Pancreas (tissue), 10 donors: ENCODE measurements at places on chromosomes 7 and 10. TPM values are rescaled to one million over a fixed set of nuclear protein-coding genes. Genes with fewer than 3 reads are reported as not detected.

- no peak for DNase-seq
- H3K36me3 ChIP-seq: no peaks in the 10 kb centered on the region
- H3K4me1 ChIP-seq: no peaks in the 10 kb centered on the region
Measured at GRCh38 chr10:120349069-120349468, 108.0 kb upstream of the PLPP4 start.

- no peaks in the 10 kb centered on the region for H3K4me1 ChIP-seq
- H3K27ac ChIP-seq: no peak overlapping the region
- peak overlapping the region; percentile 11 for H3K4me3 ChIP-seq
- peak; percentile 62 for DNase-seq
- H3K27me3 ChIP-seq: no peaks in the 10 kb centered on the region
Measured at GRCh38 chr7:2886900-2887299, 42.8 kb upstream of the GNA12 start.

GRCh38 chr10:70589762-70590654 is 12.5 kb downstream of the PRF1 start:
- no peaks in the 10 kb centered on the region for H3K4me1 ChIP-seq
- no peaks in the 10 kb centered on the region for H3K27me3 ChIP-seq
- no peak overlapping the region for H3K27ac ChIP-seq
- no peak overlapping the region for H3K4me3 ChIP-seq

GRCh38 chr10:84270708-84271107 is 25.9 kb downstream of the RGR start:
- no peaks in the 10 kb centered on the region for H3K27me3 ChIP-seq
- no peaks in the 10 kb centered on the region for H3K36me3 ChIP-seq
- no peak overlapping the region for H3K27ac ChIP-seq
- DNase-seq: no peak
- no peak overlapping the region for H3K4me3 ChIP-seq

DNA sequence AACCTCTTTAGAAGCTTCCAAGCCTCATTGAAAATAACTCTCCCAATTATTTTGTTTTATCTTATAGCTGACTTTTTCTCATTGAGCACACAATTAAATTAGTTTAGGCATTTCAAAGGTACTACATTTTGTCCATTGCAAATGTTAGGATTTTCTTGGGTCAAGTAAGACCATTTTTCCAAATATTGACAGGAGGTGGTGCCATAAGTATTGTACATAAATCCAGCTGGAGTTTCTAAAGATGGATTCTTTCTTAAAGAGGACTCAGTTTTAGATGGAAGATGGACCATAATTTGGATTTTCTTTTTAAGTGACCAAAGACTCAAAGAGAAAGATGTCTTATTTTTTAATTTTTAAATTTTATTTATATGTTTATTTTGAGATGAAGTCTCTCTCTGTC is 12.3 kb upstream of the OPN4 start:
- no peaks in the 10 kb centered on the region for H3K36me3 ChIP-seq
- H3K4me1 ChIP-seq: no peaks in the 10 kb centered on the region
- H3K27ac ChIP-seq: no peak overlapping the region
- no peak for DNase-seq

GRCh38 chr7:36391436-36392198 is 2.0 kb downstream of the ANLN start:
- no peak overlapping the region for H3K4me3 ChIP-seq
- H3K27me3 ChIP-seq: no peaks in the 10 kb centered on the region
- DNase-seq: no peak
- H3K4me1 ChIP-seq: peaks cover 8% of the 10 kb centered on the region

DNA sequence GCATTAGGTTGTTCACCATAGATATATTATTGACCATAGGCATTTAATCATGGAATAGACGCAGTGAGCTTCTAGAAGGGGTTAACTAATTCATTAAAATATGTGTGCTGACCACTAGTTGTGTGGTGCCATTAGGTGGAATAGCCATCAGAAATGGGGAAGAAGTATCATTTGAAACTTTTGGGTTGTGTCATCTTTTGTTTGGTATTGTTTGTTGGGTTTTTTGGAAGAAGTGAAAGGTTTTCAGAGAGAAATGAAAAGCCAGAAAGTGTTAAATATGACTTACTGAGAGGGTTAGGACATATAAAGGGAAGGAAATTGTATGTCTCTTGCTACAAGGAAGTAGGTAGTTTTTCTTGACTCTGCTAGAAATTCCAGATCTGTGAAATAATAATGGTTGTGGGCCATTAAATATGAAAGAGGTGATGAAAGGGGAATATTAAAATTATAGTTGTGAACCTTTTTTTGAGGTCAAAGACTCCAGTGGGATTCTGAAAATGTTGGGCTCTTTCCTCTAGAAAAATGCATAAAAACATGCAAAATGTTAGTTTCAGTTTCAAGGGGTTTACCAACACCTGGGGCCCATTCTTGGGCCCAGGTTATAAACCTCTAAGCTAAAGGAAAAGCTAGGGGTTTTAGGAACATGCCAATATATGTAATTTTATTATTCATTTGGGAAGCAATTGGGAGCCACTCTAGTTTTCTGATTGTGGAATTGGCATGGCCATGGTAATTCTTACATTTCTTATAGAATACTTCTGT is 348.5 kb downstream of the BBS9 start:
- DNase-seq: no peak
- no peaks in the 10 kb centered on the region for H3K4me1 ChIP-seq
- no peak overlapping the region for H3K27ac ChIP-seq

GRCh38 chr7:43111630-43112458 is 603 bp upstream of the HECW1 start:
- no peaks in the 10 kb centered on the region for H3K36me3 ChIP-seq
- H3K27me3 ChIP-seq: peaks cover 7% of the 10 kb centered on the region
- H3K27ac ChIP-seq: no peak overlapping the region
- H3K4me1 ChIP-seq: peaks cover 13% of the 10 kb centered on the region
- no peak for DNase-seq
- H3K4me3 ChIP-seq: no peak overlapping the region

DNA sequence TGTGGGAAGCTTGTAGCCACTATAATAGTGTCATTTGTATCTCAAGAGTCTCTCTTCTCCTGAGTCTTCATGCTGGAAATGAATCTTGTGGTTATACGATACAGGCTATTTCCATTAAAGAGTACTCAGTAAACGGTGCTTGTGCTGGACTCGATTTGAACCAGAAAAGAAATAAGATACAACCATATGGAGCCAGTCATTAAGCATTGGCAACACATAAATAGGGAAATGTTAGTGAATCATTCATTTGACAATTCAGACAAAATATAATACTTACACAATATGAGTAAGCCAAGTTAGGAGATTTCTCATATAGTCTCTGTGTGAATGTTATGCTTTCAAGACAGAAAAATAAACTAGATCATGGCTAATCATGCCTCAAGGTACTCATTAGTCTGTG is 356.8 kb downstream of the PLXDC2 start:
- H3K4me1 ChIP-seq: no peaks in the 10 kb centered on the region
- no peak for DNase-seq
- no peak overlapping the region for H3K27ac ChIP-seq
- H3K36me3 ChIP-seq: no peaks in the 10 kb centered on the region
- no peaks in the 10 kb centered on the region for H3K27me3 ChIP-seq

GRCh38 chr10:123146894-123147634 is 872 bp upstream of the HMX2 start:
- H3K27me3 ChIP-seq: peaks cover 63% of the 10 kb centered on the region
- no peaks in the 10 kb centered on the region for H3K36me3 ChIP-seq
- no peak for DNase-seq

DNA sequence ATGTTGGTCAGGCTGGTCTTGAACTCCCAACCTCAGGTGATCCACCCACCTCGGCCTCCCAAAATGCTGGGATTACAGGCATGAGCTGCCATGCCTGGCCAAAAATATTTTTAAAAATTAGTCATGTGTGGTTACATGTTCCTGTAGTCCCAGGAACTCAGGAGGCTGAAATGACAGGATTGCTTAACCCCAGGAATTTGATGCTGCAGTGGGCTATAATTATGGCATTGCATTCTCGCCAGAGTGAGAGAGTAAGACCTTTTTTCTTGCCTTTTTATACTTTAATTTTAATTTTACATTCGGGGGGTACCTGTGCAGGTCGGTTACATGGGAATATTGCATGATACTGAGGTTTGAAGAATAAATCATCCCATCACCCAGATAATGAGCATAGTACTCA is 86.6 kb upstream of the ZNF92 start:
- H3K4me1 ChIP-seq: no peaks in the 10 kb centered on the region
- no peak overlapping the region for H3K4me3 ChIP-seq
- H3K27ac ChIP-seq: no peak overlapping the region
- H3K36me3 ChIP-seq: no peaks in the 10 kb centered on the region
- no peaks in the 10 kb centered on the region for H3K27me3 ChIP-seq

GRCh38 chr10:46328853-46329689 is 42.3 kb downstream of the ANTXRL start:
- no peak overlapping the region for H3K4me3 ChIP-seq
- H3K27ac ChIP-seq: no peak overlapping the region
- H3K36me3 ChIP-seq: no peaks in the 10 kb centered on the region
- DNase-seq: no peak
- no peaks in the 10 kb centered on the region for H3K4me1 ChIP-seq

DNA sequence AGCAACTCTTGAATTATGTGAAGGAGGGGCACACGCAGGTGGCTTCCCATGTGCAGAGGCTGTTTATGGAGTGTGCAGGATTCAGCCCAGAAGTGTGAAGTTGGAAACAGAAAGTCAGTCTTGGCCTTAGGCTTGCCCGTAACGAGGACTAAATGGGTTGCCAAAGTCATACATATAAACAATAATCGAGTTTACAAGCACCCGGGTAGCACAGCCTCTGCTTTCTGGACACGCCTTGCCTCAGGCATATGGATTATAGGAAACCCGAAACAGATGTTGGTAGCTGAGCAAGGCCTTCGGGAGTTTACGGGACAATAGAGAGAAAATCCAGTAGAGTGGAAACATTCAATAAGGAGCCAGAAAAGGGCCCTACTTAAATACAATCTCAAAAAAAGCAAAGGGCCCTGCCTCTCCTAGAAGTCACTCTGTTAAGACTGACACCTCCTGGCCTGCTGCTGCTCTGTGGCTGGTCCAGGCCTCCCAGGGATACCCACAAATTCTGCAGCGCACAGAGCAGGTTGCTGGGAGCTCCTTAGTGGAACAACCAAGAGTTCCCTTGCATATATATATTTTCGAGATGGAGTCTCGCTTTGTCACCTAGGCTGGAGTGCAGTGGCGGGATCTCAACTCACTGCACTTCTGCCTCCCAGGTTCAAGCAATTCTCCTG is 48.5 kb downstream of the SMKR1 start:
- no peak overlapping the region for H3K4me3 ChIP-seq
- no peak for DNase-seq
- no peak overlapping the region for H3K27ac ChIP-seq
- H3K27me3 ChIP-seq: no peaks in the 10 kb centered on the region

DNA sequence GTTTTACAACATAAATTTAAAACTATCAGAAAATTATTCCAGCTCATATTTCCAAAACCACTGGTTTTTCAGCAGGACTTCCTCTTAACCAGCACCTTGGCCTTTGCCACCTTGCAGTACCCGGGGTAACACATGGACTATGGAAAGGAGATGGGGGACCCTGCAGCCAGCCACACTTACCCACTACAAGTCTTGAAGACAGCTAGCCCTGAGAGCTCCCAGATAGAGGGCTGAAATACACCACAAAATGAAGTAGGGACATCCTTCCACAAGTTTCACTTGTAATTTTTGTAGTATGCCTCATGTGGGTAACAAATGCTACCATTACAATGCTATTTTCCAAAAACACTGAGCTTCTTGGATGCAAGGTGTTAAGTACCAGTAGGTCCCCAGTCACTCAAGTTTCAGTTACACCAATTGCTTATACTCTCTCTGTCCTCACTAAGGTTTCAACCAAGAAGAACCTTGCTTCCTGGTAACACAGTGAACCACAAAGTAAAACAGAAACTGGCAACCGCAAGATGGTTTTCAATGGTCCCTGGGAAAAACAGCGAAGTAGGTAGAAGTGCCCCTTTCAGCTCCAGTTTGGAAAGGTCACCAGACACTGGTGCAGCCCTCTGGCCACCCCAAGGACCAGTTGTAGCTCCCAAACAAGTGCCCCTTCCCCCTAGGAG is 110.9 kb downstream of the SGMS1 start:
- H3K4me1 ChIP-seq: peaks cover 49% of the 10 kb centered on the region
- H3K4me3 ChIP-seq: no peak overlapping the region
- no peaks in the 10 kb centered on the region for H3K36me3 ChIP-seq
- no peak for DNase-seq

DNA sequence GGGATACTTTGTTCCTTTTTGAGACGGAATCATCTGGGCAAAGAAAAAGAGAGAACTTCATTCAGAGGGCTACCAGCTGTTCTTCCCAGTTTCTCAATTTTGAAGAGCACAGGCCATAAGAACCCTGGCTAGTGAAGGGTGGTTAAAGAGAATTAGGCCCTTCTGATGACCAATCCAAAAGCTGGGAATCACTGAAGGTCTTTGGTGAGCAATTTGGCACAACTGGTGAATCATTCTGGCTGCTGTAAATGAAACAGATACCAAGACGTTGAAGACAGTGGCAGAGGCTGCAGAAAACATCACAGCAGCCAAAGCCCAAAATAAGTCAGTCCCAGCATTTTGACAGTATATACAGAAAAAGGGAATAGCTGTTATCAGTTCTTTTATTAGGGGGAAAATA is 5.1 kb downstream of the RAPGEF5 start:
- no peaks in the 10 kb centered on the region for H3K27me3 ChIP-seq
- H3K4me3 ChIP-seq: no peak overlapping the region
- peaks cover 41% of the 10 kb centered on the region for H3K4me1 ChIP-seq
- H3K36me3 ChIP-seq: no peaks in the 10 kb centered on the region
- DNase-seq: no peak
- peak overlapping the region; percentile 75 for H3K27ac ChIP-seq

GRCh38 chr7:152587366-152587765 is 88.6 kb downstream of the XRCC2 start:
- no peaks in the 10 kb centered on the region for H3K27me3 ChIP-seq
- no peaks in the 10 kb centered on the region for H3K36me3 ChIP-seq
- H3K4me3 ChIP-seq: no peak overlapping the region
- no peak for DNase-seq
- no peak overlapping the region for H3K27ac ChIP-seq
- no peaks in the 10 kb centered on the region for H3K4me1 ChIP-seq

DNA sequence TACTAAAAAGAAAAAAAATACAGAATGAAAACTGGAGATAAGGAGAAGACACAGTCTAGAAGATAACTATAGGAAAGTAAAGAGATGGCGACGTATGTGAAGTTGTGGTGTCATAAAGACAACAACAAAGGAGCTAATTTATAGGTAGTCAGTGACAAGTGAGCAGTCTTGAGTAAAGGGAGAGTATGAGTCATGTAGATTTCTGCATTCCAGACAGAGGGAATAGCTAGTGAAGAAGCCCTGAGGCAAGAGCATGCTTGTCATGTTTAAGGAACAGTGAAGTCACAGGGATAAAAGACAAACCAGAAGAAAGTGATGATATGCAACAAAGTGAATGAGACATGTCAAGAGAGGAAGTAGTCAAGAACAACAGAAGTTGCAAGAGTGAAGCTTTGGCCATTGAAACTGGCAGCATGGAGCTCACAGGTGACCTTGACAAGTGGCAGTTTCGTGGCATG is 2.3 kb upstream of the MIOS start:
- no peak overlapping the region for H3K4me3 ChIP-seq
- no peak overlapping the region for H3K27ac ChIP-seq
- no peaks in the 10 kb centered on the region for H3K36me3 ChIP-seq
- no peaks in the 10 kb centered on the region for H3K27me3 ChIP-seq
- peaks cover 37% of the 10 kb centered on the region for H3K4me1 ChIP-seq

GRCh38 chr10:17984056-17984455 is 32.3 kb downstream of the SLC39A12 start:
- H3K27me3 ChIP-seq: no peaks in the 10 kb centered on the region
- no peaks in the 10 kb centered on the region for H3K36me3 ChIP-seq
- no peak for DNase-seq

Gene IFIT3
- 2.5 TPM for total RNA-seq

Gene BHLHA15
- 88.7 TPM for total RNA-seq

Gene HOXA10
- total RNA-seq: 0.09 TPM

Gene CCDC3
- 2.4 TPM for total RNA-seq

Gene TMEM184A
- total RNA-seq: 25.2 TPM

Gene GNAT3
- not detected for total RNA-seq

Gene CYP3A7
- 0.19 TPM for total RNA-seq

Gene TBL2
- total RNA-seq: 35.8 TPM

Gene NPTX2
- total RNA-seq: 15.2 TPM

Gene LANCL2
- 7.0 TPM for total RNA-seq
